ENCODE measurements at places on chromosomes 1 and 21.

GRCh38 chr1:180042988-180043622 is 88.5 kb downstream of the CEP350 start:
- no peak for DNase-seq

GRCh38 chr1:21919520-21919919 is 17.6 kb downstream of the HSPG2 start:
- DNase-seq = no peak

DNA sequence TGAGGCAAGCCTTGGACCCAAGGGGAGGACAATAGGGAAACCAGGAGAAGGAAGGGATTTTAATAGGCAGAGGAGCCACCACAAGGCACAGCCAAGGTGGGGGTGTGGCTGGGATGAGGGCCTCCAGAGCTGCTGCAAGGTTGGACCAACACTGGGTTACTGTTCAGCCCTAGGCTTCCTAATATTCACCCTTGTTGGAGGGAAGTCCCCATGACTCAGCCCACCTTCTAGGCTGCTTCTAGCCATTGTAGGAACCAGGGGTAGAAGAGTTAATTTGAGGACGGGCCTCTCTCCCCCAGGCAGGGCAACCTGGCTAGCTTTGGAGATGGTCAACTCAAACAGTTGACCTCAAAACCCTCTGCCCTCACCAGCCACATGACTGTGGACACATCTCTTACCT is 59.5 kb downstream of the KCNN3 start:
- DNase-seq = no peak

DNA sequence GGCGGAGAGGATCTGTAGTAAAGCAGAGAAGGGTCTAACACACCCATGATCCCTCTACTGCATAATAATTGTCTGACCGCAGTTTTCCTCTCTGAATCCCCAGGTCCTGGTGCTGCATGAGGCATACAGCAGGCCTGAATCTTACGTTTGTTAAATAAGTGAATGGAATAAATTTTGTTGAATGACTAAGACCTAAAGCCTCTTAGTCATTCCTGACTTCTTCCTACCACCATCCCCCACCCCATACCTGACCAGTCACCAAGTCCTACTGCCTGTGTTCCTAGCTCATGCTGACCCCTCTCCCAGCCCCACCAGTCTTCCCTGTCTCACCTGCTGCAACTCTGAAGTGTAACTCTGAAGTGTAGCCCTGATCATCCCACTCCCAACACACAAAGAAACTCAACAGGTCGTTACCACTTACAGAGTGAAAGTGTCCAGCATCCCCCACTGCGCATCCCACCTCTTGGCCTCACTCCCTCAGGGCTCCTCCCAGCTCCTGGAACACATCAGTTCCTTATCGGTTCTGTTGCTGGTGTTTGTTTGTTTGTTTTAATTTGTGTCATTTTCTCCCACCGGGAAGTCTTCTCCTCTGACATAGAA is 9.7 kb downstream of the GJA5 start:
- no peak for DNase-seq

DNA sequence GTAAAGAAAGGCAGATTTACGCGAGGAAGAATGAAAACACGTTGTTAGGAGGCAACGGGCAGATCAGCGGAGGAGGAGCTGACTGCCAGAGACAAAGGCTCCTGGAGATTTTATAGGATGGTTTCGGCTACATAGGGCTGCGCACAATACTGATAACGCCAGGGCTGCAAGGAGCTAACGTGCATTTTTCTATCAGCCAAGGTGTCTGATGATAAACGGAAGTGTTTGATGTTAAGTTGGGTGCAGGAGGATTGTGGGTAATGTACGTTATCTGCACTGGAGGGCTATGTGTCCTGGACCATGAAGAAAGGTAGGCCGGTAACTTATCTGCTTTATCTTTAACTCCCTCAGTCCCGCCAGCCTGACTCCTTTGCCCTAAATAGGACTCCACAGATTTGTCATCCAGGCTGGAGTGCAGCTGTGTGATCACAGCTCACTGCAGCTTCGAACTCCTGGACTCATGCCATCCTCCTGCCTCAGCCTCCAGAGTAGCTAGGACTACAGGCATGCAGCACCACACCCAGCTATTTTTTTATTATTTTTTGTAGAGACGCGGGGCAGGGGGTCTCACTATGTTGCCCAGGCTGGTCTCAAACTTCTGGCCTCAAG is 29.6 kb downstream of the SETD4 start:
- DNase-seq = no peak

DNA sequence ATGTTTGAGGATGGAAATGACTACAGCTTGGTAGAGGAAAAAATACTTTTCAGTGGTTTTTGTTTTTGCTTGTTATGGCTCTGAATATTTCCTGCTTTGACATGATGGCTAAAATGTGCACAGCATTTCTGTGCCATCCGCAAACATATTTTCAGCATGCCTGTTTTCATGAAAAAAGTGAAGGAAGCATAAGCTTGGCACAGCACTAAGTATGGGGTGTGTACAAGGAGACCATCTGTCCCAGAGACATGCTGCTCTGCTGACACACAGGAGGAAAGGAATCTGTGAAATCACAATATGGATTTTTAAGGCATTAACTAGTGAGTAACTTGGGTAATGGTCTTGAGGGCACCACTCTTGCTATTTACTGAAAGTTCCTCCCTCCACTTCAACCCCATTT is 595.5 kb downstream of the RWDD3 start:
- DNase-seq = no peak

DNA sequence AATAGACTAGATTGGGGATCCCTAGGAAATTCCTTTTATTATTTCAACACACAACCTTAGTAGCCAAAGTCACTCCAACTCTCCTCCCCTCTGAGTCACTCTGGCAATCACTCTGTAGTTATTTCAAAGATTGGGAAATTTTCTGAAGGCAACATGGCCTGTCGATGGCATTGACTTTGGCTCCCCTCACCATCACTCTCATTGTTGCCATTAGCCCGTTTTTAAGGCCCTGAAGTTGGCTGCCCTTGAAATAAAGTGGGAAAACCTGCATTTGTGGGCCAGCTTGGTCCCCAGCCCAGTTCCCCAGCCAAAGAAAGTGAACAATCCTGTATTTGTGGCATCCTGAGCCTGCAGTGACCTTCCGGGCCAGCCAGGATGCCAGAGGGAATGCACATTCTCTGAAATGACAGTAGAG is 52.5 kb downstream of the CDC7 start:
- DNase-seq = no peak

GRCh38 chr1:89545264-89546038 is 20.8 kb downstream of the LRRC8B start:
- DNase-seq = no peak

- no peak for DNase-seq
These were observed 413.4 kb downstream of the DSCAM start for GRCh38 chr21:40433538-40433937.

DNA sequence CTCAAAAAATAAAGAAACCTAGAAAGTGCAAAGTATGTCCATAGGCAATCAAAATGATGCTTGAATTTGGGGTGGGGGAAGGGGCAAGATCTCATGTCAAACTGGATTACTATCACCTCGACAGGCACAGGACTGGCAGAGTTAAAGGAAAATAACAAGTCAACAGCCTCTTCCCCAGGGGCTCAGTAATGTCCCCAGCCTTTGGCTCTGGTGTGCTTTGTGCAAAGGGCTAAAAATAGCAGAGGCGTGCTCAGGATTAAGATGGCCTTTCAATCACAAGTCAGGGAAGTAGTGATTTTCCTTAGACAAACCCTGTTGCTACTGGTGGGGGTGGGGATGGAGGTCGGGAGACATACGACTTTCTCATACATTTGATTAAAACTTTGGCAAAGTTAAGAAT is 63.5 kb upstream of the OLIG2 start:
- DNase-seq = no peak

DNA sequence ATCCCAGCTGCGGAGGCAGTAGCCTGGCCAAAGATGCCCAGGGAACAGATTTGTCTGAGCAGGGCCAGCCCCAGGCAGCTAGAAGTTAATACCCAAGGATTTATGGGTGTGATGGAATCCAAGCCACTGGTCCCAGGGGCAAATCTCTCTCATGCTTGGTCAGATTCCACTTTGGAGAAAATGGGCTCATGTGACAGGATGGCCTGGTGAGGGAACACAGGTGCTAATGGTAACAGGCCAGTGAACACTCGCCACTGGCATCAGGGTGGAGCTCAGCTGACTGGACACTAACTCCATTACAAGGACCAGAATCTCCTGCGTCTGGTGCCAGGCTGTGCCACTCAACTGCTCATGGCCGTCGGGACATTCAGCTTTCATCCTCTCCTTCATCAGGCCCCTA is 12.0 kb downstream of the MDM4 start:
- DNase-seq = no peak

DNA sequence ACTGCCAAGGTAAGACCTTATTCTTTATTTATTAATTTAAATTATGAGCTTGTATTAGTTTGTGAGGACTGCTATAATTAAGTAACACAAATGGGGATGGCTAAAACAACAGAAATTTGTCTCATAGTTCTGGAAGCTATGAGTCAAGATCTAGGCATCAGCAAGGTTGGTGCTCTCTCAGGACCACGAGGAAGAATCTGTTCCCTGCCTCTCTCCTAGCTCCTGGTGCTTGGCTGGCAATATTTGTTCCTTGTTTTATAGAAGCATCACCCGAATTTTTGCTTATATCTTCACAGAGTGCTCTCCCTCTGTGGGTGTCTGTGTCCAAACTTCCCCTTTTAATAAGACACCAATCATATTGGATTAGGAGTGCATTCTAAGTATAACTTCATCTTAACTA is 41.4 kb upstream of the CCDC190 start:
- DNase-seq = no peak

DNA sequence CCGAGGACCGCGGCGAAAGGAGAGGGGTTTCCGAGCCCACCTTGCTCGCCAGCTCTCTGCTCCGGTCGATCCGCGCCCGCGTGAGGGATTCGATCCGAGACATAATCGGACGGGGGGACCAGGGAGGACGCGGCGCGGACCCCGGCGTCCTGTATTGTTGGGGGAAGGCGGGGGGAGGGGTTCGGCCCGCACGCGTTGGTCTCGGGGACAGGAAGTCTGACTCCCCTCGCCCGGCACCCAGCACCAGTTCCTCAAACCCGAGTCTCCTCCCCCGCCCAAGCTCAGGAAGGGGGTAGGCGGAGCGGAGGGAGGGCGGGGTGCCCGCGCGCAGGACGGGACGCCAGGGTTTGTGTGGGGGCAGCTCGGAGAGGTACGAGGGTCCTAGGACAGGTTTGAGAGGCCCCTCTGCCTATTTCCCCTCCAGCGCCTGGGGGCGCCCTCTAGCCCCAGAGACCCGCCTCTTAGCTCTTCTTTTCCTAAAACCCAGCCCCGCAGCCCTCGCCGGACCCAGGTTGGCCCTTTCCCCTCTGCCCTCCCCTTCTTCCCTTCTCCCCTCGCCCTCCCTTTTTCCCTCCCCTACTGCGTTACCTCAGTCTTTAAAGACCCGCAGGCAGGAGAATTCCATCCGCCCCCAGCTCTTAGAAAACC is at the start of gene ARHGEF2:
ARHGEF2 (minus strand) TSS at position 223 of the 648 bp plus-strand sequence; CDS start at position 103, 120 bp downstream.
- peak; percentile 57 for DNase-seq

GRCh38 chr1:54506594-54506993 is 41.4 kb upstream of the ACOT11 start:
- DNase-seq = no peak

GRCh38 chr1:162000053-162000420 is 23.6 kb downstream of the OLFML2B start:
- no peak for DNase-seq

GRCh38 chr1:172324761-172325160 is 95.7 kb upstream of the C1orf105 start:
- no peak for DNase-seq

DNA sequence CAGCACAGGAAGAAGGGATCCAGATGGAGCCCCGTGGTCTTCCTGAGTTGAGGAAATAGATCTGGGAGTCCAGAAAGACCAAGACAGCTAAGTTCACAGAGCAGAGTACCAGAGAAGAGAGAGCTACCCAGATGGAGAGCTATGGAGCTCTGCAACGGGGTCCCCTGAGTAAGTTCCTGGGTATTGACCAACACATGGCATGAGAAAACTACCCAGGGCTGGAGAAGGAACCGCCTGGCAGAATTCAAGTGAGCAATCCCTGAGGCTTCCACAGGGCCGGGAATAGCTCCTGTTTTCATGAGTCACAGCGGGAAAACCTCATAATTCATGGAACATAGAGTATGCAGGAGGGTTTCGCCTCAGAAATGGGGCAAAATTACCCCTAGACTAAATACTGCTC is 19.7 kb downstream of the STPG1 start:
- DNase-seq = no peak

DNA sequence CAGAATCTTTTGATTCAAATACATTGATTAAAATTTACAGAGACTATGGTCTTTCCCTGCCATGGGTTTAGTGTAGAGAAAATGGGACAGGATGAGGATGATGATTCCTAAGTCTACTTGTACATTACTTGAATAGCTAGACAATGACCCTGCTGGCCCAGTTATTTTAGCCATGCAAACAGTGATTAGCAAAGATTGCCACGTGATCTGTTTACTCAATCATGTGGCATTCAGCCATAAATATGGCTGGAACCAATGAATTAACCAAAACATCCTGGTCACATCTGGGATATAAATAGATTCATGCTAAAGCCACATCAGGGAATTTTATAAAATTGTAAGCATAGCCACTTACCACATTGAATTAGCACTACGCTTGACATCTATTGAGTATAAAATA is 167.3 kb downstream of the PBX1 start:
- no peak for DNase-seq

- no peak for DNase-seq
These were observed 60.8 kb downstream of the TSEN15 start for GRCh38 chr1:184112176-184112948.

DNA sequence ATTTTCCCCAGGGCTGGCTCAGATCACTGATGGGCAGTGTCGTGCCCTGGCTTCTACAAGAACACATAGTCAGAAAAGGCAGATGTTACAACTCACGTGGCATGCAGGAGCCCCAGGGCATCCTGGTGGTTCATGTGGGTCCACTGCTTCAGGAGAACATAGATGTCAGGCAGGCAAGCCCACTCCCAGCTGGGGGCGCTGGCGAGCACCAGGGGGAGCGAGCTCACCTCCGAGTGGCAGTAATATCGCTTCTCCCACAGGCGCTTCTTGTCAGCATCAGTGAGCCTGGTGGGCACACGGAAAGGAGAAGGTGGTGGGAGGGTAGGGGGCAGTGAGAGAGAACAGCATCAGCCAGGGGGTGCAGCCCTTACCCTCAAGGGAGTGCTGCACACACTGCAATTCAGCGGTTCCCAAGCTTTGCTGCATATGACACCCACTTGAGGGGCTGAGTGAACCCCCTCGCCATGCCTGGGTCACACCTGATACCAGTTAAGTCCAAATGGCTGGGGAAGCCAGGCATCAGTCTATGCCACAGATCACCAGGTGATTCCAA is 34.3 kb upstream of the PPP1R15B start:
- no peak for DNase-seq

GRCh38 chr1:90486134-90486824 is 230.8 kb downstream of the BARHL2 start:
- DNase-seq = no peak

GRCh38 chr21:15976807-15977206 is 247.0 kb downstream of the USP25 start:
- no peak for DNase-seq

Data from stimulated activated CD8-positive, alpha-beta memory T cell treated with anti-CD3 and anti-CD28 coated beads, Interleukin-4, amount 100 ng/mL, for 1 hour (primary cell).